A549 treated with DMSO at 1 μM for 4 hours (cell line): ENCODE measurements at places on chromosomes 13 and 19. TPM values are rescaled to one million over a fixed set of nuclear protein-coding genes. Genes with fewer than 3 reads are reported as not detected.

The ABHD13 gene
- total RNA-seq, result 4.5 to 6.1 TPM (median 5.4 TPM) in 5 replicates

The CEACAM16 gene
- 0.09 to 0.19 TPM (median 0.13 TPM) in 4 of 5 replicates, not detected in the other for total RNA-seq

The UPK1A gene
- total RNA-seq, result 0.64 to 1.2 TPM (median 0.84 TPM) in 5 replicates

The KLK4 gene
- 0.07 to 0.17 TPM (median 0.09 TPM) in 3 of 5 replicates, not detected in the others for total RNA-seq

The NTN5 gene
- 0.14 to 0.26 TPM (median 0.17 TPM) in 4 of 5 replicates, not detected in the other for total RNA-seq

The PPM1N gene
- total RNA-seq, result 6.3 to 7.3 TPM (median 6.6 TPM) in 5 replicates

The ZNF132 gene
- total RNA-seq, result 0.07 to 0.16 TPM (median 0.08 TPM) in 4 of 5 replicates, not detected in the other

The CAB39L gene
- 1.9 to 2.7 TPM (median 2.4 TPM) in 5 replicates for total RNA-seq

The SHISA7 gene
- total RNA-seq, result 0.01 TPM in 1 of 5 replicates, not detected in the others

The GGN gene
- total RNA-seq, result 0.16 to 0.47 TPM (median 0.26 TPM) in 5 replicates

The FBXW9 gene
- 10.8 to 13.2 TPM (median 12.6 TPM) in 5 replicates for total RNA-seq

The RPS16 gene
- total RNA-seq, result 6,546 to 7,499 TPM (median 7,130 TPM) in 5 replicates

The PCSK4 gene
- total RNA-seq, result 0.64 to 1.2 TPM (median 0.89 TPM) in 5 replicates

The ZNF850 gene
- total RNA-seq, result 0.36 to 0.99 TPM (median 0.79 TPM) in 5 replicates

The DIRAS1 gene
- 3.5 to 4.3 TPM (median 4.1 TPM) in 5 replicates for total RNA-seq

The ANGPTL4 gene
- 41.1 to 55.3 TPM (median 50.4 TPM) in 5 replicates for total RNA-seq

The CEACAM8 gene
- not detected in 5 replicates for total RNA-seq

The FFAR1 gene
- total RNA-seq, result not detected in 5 replicates
